ENCODE measurements at places on chromosomes 12 and 14. TPM values are rescaled to one million over a fixed set of nuclear protein-coding genes. Genes with fewer than 3 reads are reported as not detected.

Gene TMEM179
- total RNA-seq: not detected

Gene PCED1B
- 2.3 TPM for total RNA-seq

Gene PYM1
- total RNA-seq: 37.2 TPM

Gene MYF6
- total RNA-seq: not detected

Gene REC8
- 9.8 TPM for total RNA-seq

Gene IGF1
- not detected for total RNA-seq

Gene IL22
- not detected for total RNA-seq

Gene ADAM21
- 1.2 TPM for total RNA-seq

Gene NR1H4
- total RNA-seq: not detected

Gene RNASE2
- total RNA-seq: not detected

Gene LYSET
- total RNA-seq: 22.6 TPM

Gene TBK1
- total RNA-seq: 20.7 TPM

Gene SERPINA12
- total RNA-seq: not detected

Gene ANKS1B
- not detected for total RNA-seq

Gene AGAP2
- 0.69 TPM for total RNA-seq

Gene GTF2A1
- total RNA-seq: 30.9 TPM

Gene ZFC3H1
- total RNA-seq: 52.0 TPM
